ENCODE measurements at places on chromosomes 7 and 10.

- peaks cover 4% of the 10 kb centered on the region for H3K4me1 ChIP-seq
- no peaks in the 10 kb centered on the region for H3K36me3 ChIP-seq
- DNase-seq = no peak
- no peak overlapping the region for H3K27ac ChIP-seq
- no peak overlapping the region for H3K4me3 ChIP-seq
Measured at GRCh38 chr7:139673230-139673629, 104.6 kb downstream of the HIPK2 start.

- no peaks in the 10 kb centered on the region for H3K36me3 ChIP-seq
- DNase-seq = no peak
- no peak overlapping the region for H3K27ac ChIP-seq
- no peak overlapping the region for H3K4me3 ChIP-seq
Measured at GRCh38 chr7:102889851-102890250, 22.9 kb upstream of the LRRC17 start.

- peak; percentile 99 for DNase-seq
- peak within 1 kb of the TSS; percentile 100 for H3K27ac ChIP-seq
- H3K4me1 ChIP-seq = peaks cover 12% of the 10 kb centered on the region
- peak within 1 kb of the TSS; percentile 94 for H3K4me3 ChIP-seq
Measured at GRCh38 chr10:104121485-104122224, at the start of gene SFR1. SFR1 (plus strand) TSS chr10:104122171; CDS start chr10:104122184, 13 bp downstream.

- no peak overlapping the region for H3K4me3 ChIP-seq
- no peaks in the 10 kb centered on the region for H3K27me3 ChIP-seq
- DNase-seq = no peak
- H3K36me3 ChIP-seq = no peaks in the 10 kb centered on the region
- no peaks in the 10 kb centered on the region for H3K4me1 ChIP-seq
Measured at GRCh38 chr10:17138460-17139042, 8.9 kb upstream of the CUBN start.

GRCh38 chr10:107269626-107270025, 105.1 kb upstream of the SORCS1 start:
- H3K36me3 ChIP-seq = no peaks in the 10 kb centered on the region
- no peaks in the 10 kb centered on the region for H3K4me1 ChIP-seq
- no peak overlapping the region for H3K27ac ChIP-seq
- H3K27me3 ChIP-seq = no peaks in the 10 kb centered on the region
- no peak for DNase-seq
- H3K4me3 ChIP-seq = no peak overlapping the region

GRCh38 chr10:47361293-47361692, 13.1 kb downstream of the RBP3 start:
- H3K36me3 ChIP-seq = no peaks in the 10 kb centered on the region
- H3K27ac ChIP-seq = no peak overlapping the region
- no peak overlapping the region for H3K4me3 ChIP-seq
- no peaks in the 10 kb centered on the region for H3K27me3 ChIP-seq
- peak; percentile 34 for DNase-seq

DNA sequence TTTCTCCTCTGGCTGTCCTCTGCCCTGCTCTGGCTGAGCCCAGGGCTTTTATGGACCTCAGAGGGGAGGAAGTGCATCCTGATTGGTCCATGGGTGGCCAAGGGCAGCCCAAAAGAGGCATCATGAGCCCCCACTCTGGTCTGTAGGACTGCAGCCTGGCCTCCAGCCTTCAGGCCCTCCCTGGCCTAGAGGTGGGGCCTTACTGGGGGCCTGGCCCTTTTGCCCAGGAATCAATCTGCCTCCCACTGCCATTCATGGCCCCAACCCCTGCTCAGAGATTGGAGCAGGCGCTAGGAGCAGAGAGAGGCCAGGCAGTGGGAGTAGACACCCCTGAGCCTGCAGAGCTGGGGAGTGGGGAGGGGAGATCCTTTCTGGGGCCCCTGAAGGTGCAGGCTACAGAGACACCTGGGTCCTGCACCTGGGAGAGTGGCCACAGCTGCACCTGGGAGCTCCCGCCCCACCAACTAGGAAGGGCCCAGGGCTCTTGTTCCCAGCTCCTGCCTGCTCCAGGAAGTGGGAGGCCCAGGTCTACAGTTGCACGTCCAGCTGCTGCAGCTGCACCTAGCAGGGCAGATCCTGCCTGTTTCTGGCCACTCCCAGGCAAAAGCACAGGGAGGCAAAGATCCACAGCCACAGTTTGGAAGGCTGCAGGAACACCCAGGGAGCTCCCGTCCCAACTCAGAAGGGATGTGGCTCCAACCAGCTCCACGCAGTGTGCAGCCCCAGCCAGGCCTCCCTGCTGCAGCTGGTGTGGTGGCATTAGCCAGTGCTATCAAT, 6.4 kb upstream of the DYNC2I1 start:
- no peak for DNase-seq
- H3K4me3 ChIP-seq = no peak overlapping the region
- peaks cover 7% of the 10 kb centered on the region for H3K4me1 ChIP-seq
- H3K36me3 ChIP-seq = no peaks in the 10 kb centered on the region
- H3K27ac ChIP-seq = no peak overlapping the region

GRCh38 chr7:44279286-44279685, 46.1 kb downstream of the CAMK2B start:
- no peaks in the 10 kb centered on the region for H3K36me3 ChIP-seq
- H3K27ac ChIP-seq = no peak overlapping the region
- H3K4me3 ChIP-seq = no peak overlapping the region
- DNase-seq = no peak
- H3K4me1 ChIP-seq = peaks cover 3% of the 10 kb centered on the region
- H3K27me3 ChIP-seq = no peaks in the 10 kb centered on the region

- DNase-seq = no peak
- no peaks in the 10 kb centered on the region for H3K27me3 ChIP-seq
- H3K4me3 ChIP-seq = no peak overlapping the region
Measured at GRCh38 chr10:17805330-17805729, 3.8 kb upstream of the MRC1 start.

DNA sequence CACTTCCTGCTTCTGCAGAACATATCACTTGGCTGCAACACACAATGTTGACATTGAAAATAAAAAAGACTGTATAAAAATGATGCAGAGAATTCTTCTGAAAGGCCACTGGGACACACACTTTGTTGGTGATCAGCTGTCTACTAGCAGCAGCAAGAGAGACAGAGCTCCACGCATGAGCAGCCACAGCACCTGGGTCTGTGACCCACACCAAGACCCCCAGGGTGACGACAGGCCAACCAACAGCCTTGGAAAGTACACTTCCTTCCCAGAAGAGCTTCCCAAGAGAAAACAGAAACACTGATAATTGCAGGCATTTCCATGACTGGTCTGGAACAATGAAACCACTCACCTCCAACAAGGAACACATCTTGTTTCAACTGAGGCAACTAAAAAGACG, 239.0 kb downstream of the DIP2C start:
- H3K27me3 ChIP-seq = no peaks in the 10 kb centered on the region
- no peak overlapping the region for H3K27ac ChIP-seq
- H3K4me1 ChIP-seq = peaks cover 5% of the 10 kb centered on the region

DNA sequence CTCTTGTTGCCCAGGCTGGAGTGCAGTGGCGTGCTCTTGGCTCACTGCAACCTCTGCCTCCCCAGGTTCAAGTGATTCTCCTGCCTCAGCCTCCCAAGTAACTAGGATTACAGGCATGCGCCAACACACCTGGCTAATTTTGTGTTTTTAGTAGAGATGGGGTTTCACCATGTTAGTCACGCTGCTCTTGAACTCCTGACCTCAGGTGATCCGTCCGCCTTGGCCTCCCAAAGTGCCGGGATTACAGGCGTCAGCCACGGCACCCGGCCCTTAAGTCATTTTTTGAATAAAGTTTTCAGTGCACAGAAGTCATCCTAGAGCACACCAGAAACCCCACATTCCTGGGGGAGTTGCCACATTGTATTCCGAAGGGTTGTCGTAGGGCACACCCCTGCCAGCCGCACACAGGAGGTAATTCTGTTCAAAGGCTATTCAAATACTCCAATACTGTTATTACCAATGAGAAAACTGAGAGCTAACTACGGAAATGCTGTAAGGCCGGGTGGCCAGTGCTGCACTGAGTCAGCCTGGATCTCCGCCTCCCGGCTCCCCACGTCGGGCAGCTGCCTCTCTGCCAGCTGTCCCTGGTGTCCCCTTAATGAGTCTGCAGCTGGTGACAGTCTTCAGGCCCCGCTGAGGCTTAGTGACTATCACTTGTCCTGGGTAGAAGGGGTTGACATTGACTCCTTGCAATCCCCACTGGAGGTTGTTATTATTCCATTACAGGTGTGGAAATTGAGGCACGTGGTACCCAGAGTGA, 8.6 kb upstream of the RFC2 start:
- H3K4me1 ChIP-seq = peaks cover 21% of the 10 kb centered on the region
- H3K27ac ChIP-seq = no peak overlapping the region
- H3K36me3 ChIP-seq = no peaks in the 10 kb centered on the region
- no peak for DNase-seq
- H3K27me3 ChIP-seq = no peaks in the 10 kb centered on the region

DNA sequence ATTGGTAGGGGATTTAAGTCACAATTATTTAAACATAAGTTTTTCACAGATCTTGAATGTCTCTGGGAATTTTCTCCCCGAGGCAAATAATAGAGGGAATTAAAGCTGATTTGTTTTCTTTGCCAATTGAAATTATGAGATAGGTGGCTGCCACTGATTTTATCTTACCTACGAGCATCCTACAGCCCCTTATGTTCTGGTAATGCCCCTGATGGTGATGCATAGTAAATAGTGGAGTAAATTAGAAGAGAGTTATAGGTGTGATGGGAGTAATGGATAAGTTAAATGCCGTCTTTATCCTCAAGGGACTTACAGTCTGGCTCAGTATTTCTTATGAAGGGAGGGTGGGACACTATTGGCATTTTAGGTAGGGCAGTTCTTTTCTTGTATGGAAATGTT, 58.1 kb downstream of the HDAC9 start:
- no peak overlapping the region for H3K27ac ChIP-seq
- H3K4me3 ChIP-seq = no peak overlapping the region

DNA sequence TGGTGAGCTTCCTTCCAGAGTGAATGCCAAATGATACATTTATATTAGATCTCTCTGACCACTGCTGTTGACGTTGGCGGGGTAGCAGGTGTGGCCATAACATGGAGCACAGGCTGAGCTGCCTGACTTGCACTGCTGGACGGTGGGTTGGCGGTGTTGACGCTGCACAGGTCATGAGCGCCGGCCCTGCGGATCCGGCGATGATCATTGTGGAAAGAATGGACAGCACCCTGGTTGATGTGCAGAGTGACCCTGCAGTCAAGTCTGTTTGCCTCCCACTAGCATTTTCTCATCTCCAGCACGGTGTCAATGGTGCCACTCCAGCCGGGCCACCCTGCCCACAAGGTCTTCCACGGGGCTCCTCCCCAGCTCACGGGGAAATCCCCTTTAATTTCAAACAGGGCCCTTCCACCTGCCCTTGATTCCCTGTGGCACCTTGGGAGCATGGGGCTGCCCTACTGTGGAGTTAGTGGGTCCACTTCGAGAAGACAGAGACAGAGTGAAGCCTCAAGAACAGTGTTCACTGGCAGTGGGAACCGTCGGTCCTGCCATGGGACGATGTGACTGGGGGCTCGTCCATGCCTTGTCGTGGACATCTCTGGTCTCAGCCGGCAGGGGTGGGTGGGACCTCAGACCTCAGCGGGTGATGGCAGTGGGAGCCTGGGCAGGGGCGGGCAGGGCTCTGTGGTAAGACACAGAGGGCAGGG, 613.5 kb downstream of the PTPRN2 start:
- H3K27ac ChIP-seq = no peak overlapping the region
- H3K27me3 ChIP-seq = no peaks in the 10 kb centered on the region
- no peak overlapping the region for H3K4me3 ChIP-seq
- DNase-seq = no peak

DNA sequence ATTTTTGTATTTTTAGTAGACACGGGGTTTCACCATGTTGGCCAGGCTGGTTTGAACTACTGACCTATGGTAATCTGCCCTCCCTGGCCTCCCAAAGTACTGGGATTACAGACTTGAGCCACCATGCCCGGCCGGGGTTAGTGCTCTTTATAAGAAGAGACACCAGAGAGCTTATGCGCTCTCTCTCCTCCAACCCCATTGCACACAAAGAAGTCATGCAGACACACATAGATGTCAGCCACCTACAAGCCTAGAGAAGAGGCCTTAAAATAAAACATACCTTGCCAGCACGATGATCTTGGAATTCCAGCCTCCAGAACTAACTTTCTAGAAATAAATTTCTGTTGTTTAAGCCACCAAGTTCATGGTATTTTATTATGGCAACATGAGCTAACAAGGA, 10.0 kb upstream of the FAM53B start:
- peaks cover 28% of the 10 kb centered on the region for H3K36me3 ChIP-seq
- no peaks in the 10 kb centered on the region for H3K4me1 ChIP-seq
- H3K27ac ChIP-seq = no peak overlapping the region

DNA sequence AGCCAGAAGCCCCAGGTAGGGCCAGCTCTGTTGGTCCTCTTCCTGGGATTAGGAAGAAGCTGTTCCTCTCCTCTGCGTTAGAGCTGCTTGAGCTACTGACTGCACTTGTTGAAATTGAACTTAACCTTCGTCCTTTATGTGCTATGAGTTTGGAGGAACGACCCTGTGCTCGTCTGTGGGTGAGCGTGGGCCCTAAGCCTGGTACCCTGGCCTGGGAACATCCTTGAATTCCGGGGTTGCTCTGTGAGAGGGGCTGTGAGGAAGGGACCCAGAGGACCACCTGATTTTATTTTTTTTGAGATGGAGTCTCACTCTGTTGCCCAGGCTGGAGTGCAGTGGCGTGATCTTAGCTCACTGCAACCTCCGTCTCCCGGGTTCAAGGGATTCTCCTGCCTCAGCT, 447.2 kb upstream of the FOXK1 start:
- no peak for DNase-seq
- no peaks in the 10 kb centered on the region for H3K36me3 ChIP-seq
- no peak overlapping the region for H3K4me3 ChIP-seq

GRCh38 chr7:55023841-55024505, 5.2 kb downstream of the EGFR start:
- DNase-seq = no peak
- peaks cover 51% of the 10 kb centered on the region for H3K27me3 ChIP-seq
- no peak overlapping the region for H3K4me3 ChIP-seq
- no peaks in the 10 kb centered on the region for H3K4me1 ChIP-seq
- no peak overlapping the region for H3K27ac ChIP-seq

GRCh38 chr7:27640884-27641574, 21.7 kb downstream of the HIBADH start:
- H3K4me1 ChIP-seq = no peaks in the 10 kb centered on the region
- no peaks in the 10 kb centered on the region for H3K27me3 ChIP-seq
- no peak overlapping the region for H3K27ac ChIP-seq
- no peak for DNase-seq

- no peak for DNase-seq
- H3K27me3 ChIP-seq = no peaks in the 10 kb centered on the region
- H3K4me1 ChIP-seq = peaks cover 32% of the 10 kb centered on the region
Measured at GRCh38 chr10:96238646-96239623, 32.4 kb downstream of the BLNK start.

All from common myeloid progenitor, CD34-positive (primary cell).